Activated CD4-positive, alpha-beta T cell treated with anti-CD3 and anti-CD28 coated beads for 1 hour (primary cell): ENCODE measurements at places on chromosomes 1 and 21.

GRCh38 chr1:101605878-101606277, 369.1 kb downstream of the S1PR1 start:
- no peak for DNase-seq

- DNase-seq, result no peak
Observed at GRCh38 chr1:59125676-59126320, 171.1 kb upstream of the FGGY start.

- no peak for DNase-seq
Observed at GRCh38 chr1:109253803-109254620, 4.7 kb downstream of the CELSR2 start.

GRCh38 chr1:26049531-26050247, 3.8 kb upstream of the SLC30A2 start:
- DNase-seq, result no peak

DNA sequence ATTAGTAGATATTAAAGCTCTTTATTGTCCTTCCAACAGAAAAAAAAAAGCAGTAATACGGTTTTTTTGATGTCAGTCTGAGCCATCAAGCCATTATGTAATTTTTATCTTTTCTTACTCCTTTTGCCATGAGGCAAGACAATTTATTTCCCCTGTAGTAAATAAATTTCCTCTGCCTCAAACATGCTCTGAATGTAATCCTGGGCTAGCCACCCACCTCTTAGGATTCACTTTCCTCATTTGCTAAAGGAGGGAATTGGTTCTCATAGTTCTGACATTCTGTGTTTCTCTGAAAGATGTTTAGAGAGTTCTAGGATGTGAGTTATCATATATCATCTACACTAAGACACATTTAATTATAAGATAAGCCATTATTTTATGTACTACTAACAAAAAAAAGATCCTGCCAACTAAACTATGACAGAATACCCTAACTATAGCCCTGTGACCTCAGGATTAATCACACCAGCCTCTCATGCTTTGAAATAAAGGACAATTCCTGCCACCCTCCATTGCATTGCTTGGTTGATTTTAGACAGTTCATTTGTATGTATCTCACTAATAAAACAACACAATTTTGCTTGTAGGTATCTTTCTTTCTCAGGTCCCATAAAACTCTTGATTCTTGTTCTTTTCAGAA, 34.0 kb upstream of the RAP1A start:
- DNase-seq, result no peak

GRCh38 chr1:160608941-160609340, 29.6 kb upstream of the CD84 start:
- no peak for DNase-seq

DNA sequence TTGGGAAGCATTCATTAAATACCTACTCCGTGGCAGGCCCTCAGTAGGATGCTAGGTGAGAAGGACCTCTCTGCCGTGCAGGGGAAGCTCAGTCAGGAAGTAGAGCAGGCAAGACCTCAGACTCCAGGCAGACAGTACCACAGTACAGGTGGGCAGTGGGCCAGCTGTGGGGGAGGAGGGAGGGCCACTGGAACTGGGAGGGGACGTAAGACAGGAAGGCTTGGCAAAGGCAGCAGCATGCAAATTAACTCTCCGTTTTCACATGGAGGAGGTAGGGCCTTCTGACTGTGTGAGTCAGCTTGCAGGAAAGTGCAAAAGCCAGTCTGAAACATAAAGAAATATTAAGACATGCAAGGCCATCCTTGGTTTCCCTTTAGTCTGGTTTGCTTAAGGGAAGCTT, 157.7 kb downstream of the TRIM33 start:
- no peak for DNase-seq

GRCh38 chr1:156767879-156768604, 707 bp downstream of the PRCC start:
- no peak for DNase-seq

GRCh38 chr1:47978486-47978885, 18.7 kb downstream of the TRABD2B start:
- DNase-seq, result no peak

DNA sequence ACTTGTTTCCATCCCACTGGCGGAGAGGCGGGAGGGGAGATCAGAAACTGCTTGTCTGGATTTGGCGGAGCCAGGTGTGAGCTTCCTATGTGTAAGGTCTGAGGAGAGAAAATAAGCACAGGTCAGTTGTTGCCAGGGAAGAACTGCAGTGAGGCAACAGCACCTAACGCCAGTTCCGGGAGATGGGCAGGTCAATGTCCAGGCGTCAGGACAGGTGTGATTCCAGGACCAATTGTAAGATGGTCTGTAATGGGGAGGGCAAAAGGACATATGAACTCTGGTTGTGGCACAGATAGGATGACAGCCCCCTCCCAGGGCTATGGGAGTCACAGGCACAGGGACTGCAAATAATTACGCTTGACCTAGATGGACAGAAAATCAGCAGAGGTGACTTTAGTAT, 9.6 kb upstream of the KCNE1 start:
- DNase-seq, result no peak

DNA sequence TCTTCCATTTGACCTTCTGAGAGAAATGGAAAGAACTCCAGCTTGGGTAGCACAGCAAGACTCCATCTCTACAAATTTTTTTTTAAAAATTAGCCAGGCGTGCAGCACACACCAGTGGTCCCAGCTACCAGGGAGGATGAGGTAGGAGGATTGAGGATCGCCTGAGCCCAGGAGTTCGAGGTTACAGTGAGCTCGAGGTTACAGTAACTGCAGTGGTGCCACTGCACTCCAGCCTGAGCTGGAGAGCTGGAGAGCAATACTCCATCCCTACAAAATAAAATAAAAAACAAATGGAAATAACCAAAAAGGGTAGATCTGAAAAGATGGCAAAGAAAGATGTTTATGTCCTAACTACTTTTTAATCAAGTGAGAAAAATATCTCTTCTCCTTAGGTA, 14.5 kb downstream of the POGZ start:
- DNase-seq, result no peak

DNA sequence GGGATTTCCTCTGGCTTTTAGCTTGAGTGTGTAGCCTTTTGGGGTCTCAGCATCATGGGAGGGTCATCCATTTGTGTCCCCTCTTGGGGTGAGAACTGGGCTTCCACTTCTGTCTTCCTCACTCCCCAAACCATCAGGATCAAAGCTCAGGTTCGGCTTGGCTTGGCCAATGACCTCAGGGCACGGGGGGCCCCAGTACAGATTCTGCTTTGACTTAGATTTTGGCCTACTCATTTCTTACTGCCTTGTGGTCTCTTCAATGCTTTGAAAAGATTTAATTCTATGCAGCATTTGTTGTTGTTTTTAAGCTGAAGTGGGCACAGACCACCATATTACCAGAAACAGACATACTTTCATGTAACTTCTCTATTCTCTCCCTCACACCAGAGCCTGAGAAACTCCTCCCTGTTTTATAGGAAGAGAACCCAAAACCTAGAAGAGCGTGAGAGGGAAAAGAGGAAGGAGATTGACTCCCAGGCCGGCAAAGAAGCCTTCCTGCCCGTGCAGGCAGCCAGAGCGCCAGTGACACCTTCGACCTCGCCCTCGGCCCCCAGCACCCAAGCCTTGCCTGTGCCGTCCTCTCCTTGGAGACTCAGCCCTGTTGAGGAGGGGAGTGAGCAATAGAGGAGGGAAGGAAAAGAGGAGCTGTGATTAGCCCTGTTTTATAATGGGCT, 1.9 kb upstream of the S100A3 start:
- DNase-seq, result no peak

DNA sequence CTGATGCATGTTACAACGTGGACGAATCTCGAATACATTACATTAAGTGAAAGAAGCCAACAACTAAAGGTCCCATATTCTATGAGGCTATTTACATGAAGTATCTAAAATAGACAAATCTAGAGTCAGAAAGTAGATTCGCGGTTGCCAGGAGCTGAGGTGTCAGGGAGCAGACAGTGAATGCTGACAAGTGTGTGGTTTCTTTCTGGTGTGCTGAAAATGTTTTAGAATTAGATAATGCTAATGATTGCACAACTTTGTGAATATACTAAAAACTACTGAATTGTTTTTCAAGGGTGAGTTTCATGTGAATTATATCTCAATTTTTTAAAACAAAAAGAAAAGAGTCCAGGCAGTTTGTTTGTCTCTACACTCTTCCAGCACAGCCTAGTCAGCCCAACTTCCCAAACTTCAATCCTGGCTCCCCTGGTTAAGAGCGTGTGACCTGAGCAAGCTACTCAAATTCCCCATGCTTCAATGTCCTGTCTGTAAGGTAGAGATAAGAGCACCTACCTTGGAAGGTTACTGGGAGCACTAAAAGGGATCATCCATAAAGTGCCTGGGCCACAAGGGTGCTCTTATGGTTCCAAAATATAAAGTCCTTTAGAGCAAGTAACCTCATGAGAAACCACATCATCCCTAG, 20.9 kb downstream of the HLCS start:
- no peak for DNase-seq

GRCh38 chr1:107480548-107481415, 339.9 kb downstream of the NTNG1 start:
- no peak for DNase-seq

DNA sequence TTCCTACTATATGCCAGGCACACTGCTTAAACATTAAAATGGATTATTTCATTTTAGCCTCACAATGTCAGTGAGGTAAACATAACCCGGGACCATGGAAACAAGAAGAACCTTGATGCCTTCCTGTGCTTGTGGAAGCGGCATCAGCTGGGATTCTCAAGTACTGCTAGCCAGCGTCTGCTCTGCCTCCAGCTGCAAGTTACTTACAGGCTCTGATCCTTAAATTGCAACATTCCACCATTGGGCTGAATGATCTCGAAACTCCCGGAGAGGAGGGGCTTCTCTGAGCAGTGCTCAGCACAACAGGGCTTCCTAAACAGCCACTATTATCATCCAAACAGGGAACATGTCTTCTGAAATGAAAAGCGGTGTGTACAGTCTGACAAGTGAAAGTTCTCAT, 6.7 kb upstream of the MAN1C1 start:
- DNase-seq, result no peak

GRCh38 chr1:93728480-93729131, 47.0 kb upstream of the BCAR3 start:
- no peak for DNase-seq

GRCh38 chr1:27087371-27088220, 67.3 kb downstream of the SLC9A1 start:
- no peak for DNase-seq

DNA sequence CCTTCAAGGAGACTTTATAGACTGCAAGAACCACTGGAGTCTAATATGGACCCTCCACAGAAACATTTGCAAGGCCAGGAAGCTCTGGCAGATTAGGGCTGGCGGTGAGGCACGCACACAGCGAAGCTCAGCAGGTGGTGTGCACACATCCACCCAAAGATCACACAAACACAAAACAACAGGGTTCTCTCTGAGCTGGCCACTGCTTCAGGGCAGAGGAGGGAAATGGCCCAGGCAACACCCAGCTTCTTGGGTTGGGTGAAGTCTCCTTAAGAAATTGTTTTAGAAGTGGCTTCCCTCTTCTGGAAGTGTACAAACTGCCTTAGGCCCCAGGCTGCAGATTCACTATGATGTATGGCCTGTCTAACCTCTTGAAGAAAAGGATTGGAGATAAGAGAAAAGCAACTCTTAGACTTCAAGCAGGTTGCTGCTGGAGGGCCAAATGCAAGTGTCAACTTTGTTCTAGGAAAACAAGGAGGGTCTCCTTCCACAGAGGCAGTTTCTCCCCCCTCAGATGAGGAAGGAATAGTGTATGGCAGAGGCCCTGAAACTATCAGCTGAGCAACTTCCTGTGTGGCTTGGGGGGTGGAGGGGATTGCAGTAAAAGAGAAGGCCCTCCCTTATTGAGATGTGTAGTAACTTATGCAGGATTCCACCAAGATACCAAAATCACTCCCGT, 2.0 kb downstream of the RCSD1 start:
- DNase-seq, result no peak

GRCh38 chr1:246725191-246725590, 982 bp downstream of the SCCPDH start:
- no peak for DNase-seq

DNA sequence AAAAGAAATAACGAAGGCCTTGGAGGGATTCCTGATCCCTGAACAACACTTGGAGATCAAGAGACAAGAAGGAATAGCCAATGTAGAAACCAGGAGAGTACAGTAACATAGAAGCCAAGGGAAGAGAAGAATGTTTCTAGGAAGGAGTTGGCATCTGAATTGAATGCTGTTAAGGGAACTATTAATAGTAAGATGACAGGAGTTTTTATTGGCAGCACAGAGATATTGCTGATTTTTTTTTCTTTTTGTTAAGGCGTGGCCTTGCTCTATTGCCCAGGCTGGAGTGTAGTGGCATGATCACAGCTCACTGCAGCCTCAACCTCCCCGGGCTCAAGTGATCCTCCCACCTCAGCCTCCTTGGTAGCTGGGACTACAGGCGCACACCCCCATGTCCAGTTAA, 9.6 kb upstream of the SFT2D2 start:
- DNase-seq, result no peak

DNA sequence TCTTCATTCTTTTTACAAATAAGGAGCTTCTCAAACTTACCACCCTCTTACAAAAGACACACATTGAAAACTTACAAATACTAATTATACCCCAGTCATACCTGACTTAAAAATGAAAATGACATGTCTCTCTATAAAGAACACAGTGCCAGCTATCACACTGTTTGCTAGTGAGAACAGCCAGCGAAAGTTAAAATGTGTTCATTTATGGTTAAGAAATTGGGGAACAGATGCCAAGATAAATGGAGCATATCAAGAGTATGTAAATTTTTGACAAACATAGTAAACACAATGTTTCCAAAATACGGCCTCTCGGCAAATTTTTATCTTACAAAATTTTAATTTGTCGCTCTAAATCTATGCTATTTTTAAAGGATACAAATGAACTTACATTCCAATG, 1422.9 kb downstream of the KCNT2 start:
- no peak for DNase-seq
